ENCODE measurements at places on chromosomes 3 and 15. TPM values are rescaled to one million over a fixed set of nuclear protein-coding genes. Genes with fewer than 3 reads are reported as not detected.

GRCh38 chr15:60494108-60494507, 15.2 kb upstream of the ICE2 start:
- H3K27ac ChIP-seq: no peak overlapping the region
- DNase-seq: no peak
- H3K27me3 ChIP-seq: no peaks in the 10 kb centered on the region
- no peak overlapping the region for H3K4me3 ChIP-seq
- peaks cover 10% of the 10 kb centered on the region for H3K4me1 ChIP-seq
- H3K36me3 ChIP-seq: peaks cover 42% of the 10 kb centered on the region

DNA sequence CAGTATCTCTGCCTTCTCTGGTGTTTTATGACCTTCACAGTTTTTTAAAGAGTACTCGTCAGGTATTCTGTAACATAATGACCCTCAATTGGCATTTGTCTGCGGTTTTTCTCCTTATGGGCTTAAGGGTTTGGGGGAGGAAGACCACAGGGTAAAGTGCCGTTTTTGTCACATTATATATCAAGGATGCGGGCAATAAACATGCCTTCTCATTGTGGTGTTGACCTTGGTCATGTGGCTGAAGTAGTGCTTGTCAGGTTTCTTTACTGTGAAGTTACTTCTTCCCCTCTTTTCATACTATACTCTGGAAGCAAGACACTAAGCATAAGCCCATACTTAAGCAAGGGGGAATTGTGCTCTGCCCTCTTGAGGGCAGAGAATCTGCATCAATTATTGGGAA, 16.6 kb downstream of the CAPN3 start:
- H3K4me3 ChIP-seq: no peak overlapping the region
- H3K27me3 ChIP-seq: no peaks in the 10 kb centered on the region
- H3K4me1 ChIP-seq: no peaks in the 10 kb centered on the region
- H3K27ac ChIP-seq: no peak overlapping the region

DNA sequence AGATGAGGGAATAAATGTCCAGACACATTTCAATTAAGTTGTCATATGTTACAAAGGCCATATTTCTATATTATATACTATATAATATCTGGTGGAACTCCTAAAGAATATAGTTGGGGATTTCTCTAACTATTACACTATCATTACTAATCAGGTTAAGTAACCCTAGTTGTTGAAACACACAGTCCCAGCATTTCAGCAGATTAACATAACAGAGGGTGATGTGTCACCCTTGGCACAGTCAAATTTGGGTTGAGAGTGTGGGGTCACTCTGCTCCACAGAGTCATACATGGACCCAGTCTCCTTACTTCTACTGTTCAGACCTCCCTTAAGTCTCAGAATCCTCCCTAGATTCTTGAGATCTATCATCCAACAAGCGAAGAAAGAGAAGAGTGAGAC, 496.4 kb upstream of the MDFIC2 start:
- DNase-seq: no peak
- no peaks in the 10 kb centered on the region for H3K36me3 ChIP-seq
- no peak overlapping the region for H3K27ac ChIP-seq
- H3K4me1 ChIP-seq: no peaks in the 10 kb centered on the region

P2RY14 gene
- total RNA-seq: 1.4 TPM

- DNase-seq: no peak
- peaks cover 94% of the 10 kb centered on the region for H3K4me1 ChIP-seq
- no peaks in the 10 kb centered on the region for H3K27me3 ChIP-seq
- H3K36me3 ChIP-seq: peaks cover 67% of the 10 kb centered on the region
Observed at GRCh38 chr3:30630238-30631030, 24.0 kb downstream of the TGFBR2 start.

GRCh38 chr15:45456212-45457106, 66.1 kb downstream of the SLC30A4 start:
- peaks cover 50% of the 10 kb centered on the region for H3K4me1 ChIP-seq
- H3K36me3 ChIP-seq: no peaks in the 10 kb centered on the region
- H3K27me3 ChIP-seq: peaks cover 2% of the 10 kb centered on the region
- peak overlapping the region; percentile 75 for H3K4me3 ChIP-seq
- H3K27ac ChIP-seq: peak overlapping the region; percentile 72

DNA sequence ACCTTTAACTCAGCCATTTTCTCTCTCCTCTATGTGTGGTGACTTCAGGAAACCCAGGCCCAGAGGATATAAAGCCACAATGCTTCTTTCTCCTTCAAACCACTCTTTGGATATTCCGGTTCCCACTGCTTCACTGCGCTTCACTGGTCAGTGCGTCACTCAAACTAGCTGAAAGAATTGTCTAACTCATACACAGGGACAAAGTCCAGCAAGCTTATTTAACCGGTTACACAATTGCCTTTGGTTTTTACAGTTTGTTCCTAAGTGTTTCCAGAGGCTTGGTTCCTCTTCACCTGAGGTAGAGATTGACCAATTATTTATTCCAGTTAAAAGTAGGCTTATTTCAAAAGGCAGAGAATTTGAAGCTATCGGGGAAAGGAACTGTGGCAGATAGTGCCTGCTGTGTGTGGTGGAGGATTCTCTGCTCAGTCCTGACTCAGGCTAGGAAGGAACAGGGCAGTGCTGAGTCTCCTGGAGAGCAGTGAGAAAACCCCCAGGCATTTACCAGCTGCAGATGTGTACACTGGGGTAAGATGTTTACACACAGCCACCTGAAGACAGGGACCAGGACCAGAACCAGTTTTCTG, at the start of gene HGD:
HGD (minus strand) TSS at position 145 of the 587 bp plus-strand sequence; CDS start at position 17, 128 bp downstream.
- no peaks in the 10 kb centered on the region for H3K27me3 ChIP-seq
- no peaks in the 10 kb centered on the region for H3K36me3 ChIP-seq
- H3K27ac ChIP-seq: no peak within 1 kb of the TSS
- DNase-seq: no peak

DNA sequence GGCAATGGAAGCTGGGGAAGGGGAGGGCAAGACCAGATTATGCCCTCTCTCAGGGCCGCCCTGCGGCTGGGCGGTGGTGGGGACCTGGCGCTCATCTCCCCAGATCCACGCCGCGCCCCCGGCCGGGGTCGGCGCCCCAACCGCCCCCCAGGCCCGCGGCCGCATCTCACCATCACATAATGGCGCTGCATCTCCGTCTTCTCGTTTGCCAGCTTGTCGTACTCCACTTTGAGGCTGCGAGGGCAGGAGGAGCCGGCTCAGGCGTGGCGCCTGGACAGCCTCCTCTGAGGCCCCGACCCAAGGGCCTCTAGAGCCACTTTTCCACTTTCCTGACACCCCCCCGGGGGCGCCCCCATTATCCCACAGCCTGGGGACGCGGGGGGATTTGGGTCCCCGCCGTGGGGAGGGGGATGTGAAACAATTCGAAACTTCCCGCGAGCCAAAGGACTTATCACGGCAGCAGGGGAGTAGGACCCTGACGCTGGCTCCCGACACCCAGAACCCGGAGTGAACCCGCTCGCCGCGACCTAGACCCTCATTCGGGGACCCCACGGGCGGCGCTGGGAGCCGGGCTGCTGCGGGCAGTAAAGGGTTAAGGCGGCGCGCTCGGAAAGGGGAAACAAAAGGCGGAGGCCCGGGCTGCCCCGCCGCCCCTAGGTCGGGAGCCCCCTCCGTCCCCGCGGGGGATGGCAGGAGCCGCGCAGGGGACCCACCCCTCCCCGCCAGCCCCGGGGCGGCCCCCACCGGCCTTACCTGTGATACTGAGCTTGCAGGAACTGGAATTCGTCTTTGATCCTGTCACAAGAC, 2.1 kb downstream of the TLE3 start:
- peak overlapping the region; percentile 98 for H3K4me3 ChIP-seq
- peaks cover 49% of the 10 kb centered on the region for H3K36me3 ChIP-seq
- peaks cover 2% of the 10 kb centered on the region for H3K27me3 ChIP-seq
- DNase-seq: peak; percentile 28
- peak overlapping the region; percentile 91 for H3K27ac ChIP-seq
- H3K4me1 ChIP-seq: peaks cover 68% of the 10 kb centered on the region

DNA sequence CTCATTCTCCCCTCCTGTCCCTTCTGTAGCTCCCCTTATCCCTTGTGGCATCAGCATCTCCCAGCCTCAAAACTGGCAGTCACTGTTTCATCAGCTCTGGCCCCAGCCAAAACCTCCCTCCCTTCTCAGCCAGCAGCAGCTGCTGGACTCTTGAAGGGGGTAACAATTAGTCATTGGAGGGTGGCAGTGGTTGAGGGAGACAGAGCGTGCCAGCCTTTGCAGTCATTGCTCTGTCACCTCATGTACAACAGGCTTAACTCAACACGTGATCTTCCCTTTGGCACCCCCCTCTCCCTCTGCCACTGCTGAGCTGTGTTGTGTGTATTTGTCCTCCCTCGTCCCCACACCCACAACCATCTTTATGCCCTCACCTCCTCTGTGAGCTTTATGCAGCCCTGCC, 28.2 kb downstream of the RBP2 start:
- DNase-seq: no peak
- H3K27ac ChIP-seq: no peak overlapping the region
- H3K4me1 ChIP-seq: no peaks in the 10 kb centered on the region
- H3K27me3 ChIP-seq: no peaks in the 10 kb centered on the region
- no peaks in the 10 kb centered on the region for H3K36me3 ChIP-seq
- H3K4me3 ChIP-seq: no peak overlapping the region

GRCh38 chr3:88618021-88618645, 468.4 kb downstream of the C3orf38 start:
- H3K27ac ChIP-seq: no peak overlapping the region
- H3K36me3 ChIP-seq: no peaks in the 10 kb centered on the region
- H3K4me3 ChIP-seq: no peak overlapping the region
- no peaks in the 10 kb centered on the region for H3K4me1 ChIP-seq
- DNase-seq: no peak

GRCh38 chr3:122678506-122678905, 2.1 kb upstream of the PARP14 start:
- H3K27ac ChIP-seq: no peak overlapping the region
- H3K4me1 ChIP-seq: peaks cover 41% of the 10 kb centered on the region
- peaks cover 31% of the 10 kb centered on the region for H3K36me3 ChIP-seq
- DNase-seq: no peak
- no peaks in the 10 kb centered on the region for H3K27me3 ChIP-seq
- H3K4me3 ChIP-seq: no peak overlapping the region

FGD5 gene
- total RNA-seq: 0.10 TPM

GRCh38 chr3:69181592-69182211, 59.3 kb upstream of the LMOD3 start:
- DNase-seq: no peak
- H3K4me3 ChIP-seq: no peak overlapping the region
- no peak overlapping the region for H3K27ac ChIP-seq
- no peaks in the 10 kb centered on the region for H3K27me3 ChIP-seq
- H3K36me3 ChIP-seq: peaks cover 73% of the 10 kb centered on the region
- H3K4me1 ChIP-seq: peaks cover 38% of the 10 kb centered on the region

GRCh38 chr3:161108840-161109239, 3.7 kb upstream of the B3GALNT1 start:
- peaks cover 17% of the 10 kb centered on the region for H3K4me1 ChIP-seq
- no peaks in the 10 kb centered on the region for H3K36me3 ChIP-seq
- peaks cover 38% of the 10 kb centered on the region for H3K27me3 ChIP-seq
- H3K27ac ChIP-seq: no peak overlapping the region

- peaks cover 31% of the 10 kb centered on the region for H3K4me1 ChIP-seq
- H3K27me3 ChIP-seq: peaks cover 21% of the 10 kb centered on the region
- DNase-seq: no peak
Observed at GRCh38 chr3:19931767-19932188, 2.2 kb downstream of the EFHB start.

DNA sequence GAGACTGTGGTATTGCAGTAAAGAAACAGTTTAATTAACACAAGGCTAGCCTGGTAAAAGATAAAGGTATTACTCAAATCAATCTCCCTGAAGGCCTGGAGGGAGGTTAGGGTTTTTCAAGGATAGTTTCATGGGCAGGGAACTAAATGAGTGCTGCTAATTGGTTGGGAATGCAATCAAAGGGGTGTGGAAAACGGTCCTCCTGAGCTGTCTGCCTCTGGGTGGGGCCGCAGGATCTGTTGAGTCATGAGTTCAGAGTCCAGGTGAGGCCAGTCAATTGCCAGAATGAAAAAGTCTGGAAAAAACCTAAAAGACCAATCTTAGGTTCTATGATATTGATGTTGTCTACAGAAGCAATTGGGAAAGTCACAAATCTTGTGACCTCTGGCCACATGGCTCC, 293.2 kb downstream of the MCTP2 start:
- no peak for DNase-seq
- H3K27ac ChIP-seq: no peak overlapping the region
- no peaks in the 10 kb centered on the region for H3K4me1 ChIP-seq
- H3K36me3 ChIP-seq: no peaks in the 10 kb centered on the region

TUSC7 gene
- total RNA-seq: not detected

PPP1R14D gene
- total RNA-seq: not detected

DNA sequence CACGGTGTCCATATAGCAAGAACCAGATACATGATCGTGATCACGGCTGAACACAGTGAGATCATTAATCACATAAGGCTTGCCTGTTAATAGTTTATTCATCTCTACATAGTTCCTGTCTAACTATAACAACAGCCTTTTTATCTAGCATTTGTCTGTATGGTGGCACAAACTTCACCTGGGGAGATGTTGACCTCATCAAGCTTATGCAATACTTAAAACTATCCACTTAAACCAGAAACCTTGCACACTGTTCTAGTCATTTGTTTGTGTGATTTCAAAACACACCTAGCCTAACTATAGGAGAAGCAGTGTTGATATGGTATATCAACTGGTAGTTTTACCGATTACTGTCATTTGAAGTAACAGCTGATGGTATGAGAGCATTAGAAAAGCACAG, 124.8 kb downstream of the VPS13C start:
- H3K4me3 ChIP-seq: no peak overlapping the region
- H3K4me1 ChIP-seq: no peaks in the 10 kb centered on the region
- peaks cover 34% of the 10 kb centered on the region for H3K36me3 ChIP-seq
- no peak overlapping the region for H3K27ac ChIP-seq
- H3K27me3 ChIP-seq: no peaks in the 10 kb centered on the region

CCDC191 gene
- total RNA-seq: 3.0 TPM

LNP1 gene
- 1.9 TPM for total RNA-seq

- no peak overlapping the region for H3K27ac ChIP-seq
- peaks cover 8% of the 10 kb centered on the region for H3K27me3 ChIP-seq
- H3K4me1 ChIP-seq: peaks cover 2% of the 10 kb centered on the region
- H3K36me3 ChIP-seq: no peaks in the 10 kb centered on the region
Observed at GRCh38 chr3:64454179-64454578, 228.9 kb upstream of the PRICKLE2 start.

TSEN2 gene
- 7.5 TPM for total RNA-seq

DNA sequence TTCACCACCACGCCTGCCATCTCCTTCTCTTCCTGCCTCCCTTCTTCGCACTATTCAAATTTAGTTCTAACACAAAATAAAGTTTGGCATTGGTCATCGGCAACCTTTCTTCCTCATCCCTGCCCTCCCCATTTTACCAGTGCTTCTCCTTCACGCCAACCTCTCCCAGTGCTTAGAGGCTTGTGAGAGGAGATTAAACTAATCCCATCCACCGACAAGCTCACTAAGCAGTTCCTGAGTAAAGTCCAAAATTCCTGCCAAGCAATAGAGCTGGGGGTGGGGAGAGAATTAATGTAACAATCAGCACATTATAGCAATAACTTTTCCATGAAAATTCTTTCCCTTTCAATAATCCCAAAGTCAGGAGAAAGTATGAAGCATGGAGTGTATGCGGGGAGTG, 157.4 kb upstream of the GMNC start:
- no peaks in the 10 kb centered on the region for H3K4me1 ChIP-seq
- no peaks in the 10 kb centered on the region for H3K27me3 ChIP-seq
- no peaks in the 10 kb centered on the region for H3K36me3 ChIP-seq
- H3K4me3 ChIP-seq: no peak overlapping the region
- DNase-seq: no peak
- no peak overlapping the region for H3K27ac ChIP-seq

- H3K36me3 ChIP-seq: no peaks in the 10 kb centered on the region
- H3K4me3 ChIP-seq: no peak overlapping the region
- no peaks in the 10 kb centered on the region for H3K27me3 ChIP-seq
- no peak for DNase-seq
- H3K27ac ChIP-seq: no peak overlapping the region
Observed at GRCh38 chr3:168531116-168531515, 435.4 kb upstream of the GOLIM4 start.

C2CD4A gene
- 0.40 TPM for total RNA-seq

GRCh38 chr15:92907896-92908712, 8.0 kb downstream of the CHD2 start:
- H3K36me3 ChIP-seq: peaks cover 82% of the 10 kb centered on the region
- no peaks in the 10 kb centered on the region for H3K27me3 ChIP-seq
- H3K27ac ChIP-seq: peak overlapping the region; percentile 100
- peak overlapping the region; percentile 92 for H3K4me3 ChIP-seq
